C1 segment of cervical spinal cord (tissue), 14 donors: ENCODE measurements at places on chromosomes 11 and 22.

DNA sequence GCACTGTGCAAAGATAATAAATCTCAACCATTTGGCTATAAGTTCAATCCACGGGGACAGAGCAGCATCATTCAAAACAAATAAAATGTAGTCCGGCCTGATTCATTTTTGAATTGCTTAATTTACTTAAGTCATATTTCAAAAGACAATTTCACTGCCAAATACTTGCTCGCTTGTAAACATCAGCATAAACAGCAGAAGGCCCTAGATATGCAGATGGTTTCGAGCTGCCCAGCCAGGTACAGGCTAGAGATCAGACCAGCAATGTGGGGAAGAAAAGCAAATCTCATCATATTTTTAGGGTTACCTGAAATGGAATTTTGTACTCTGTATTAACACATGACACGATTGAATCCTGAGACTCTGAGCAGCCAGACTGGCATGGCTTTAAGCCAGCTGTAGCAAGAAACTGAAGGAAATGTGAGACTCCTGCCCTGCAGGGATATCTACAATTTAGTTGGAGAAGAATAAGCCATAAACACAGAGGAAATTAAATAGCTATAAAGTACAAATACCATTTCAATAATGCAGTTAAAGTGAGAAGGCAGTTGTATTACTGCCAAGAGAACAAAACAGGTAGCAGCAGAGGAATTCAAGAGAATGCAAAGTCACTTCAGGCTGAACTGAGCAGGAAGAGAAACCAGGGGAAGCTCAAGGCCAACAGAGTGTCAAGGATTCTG, 440.3 kb downstream of the ETS1 start:
- no peak for DNase-seq

- no peak for DNase-seq
Observed at GRCh38 chr22:36026741-36027140, 1.9 kb downstream of the RBFOX2 start.

- DNase-seq = no peak
Observed at GRCh38 chr11:44923806-44924205, 26.9 kb downstream of the TP53I11 start.

DNA sequence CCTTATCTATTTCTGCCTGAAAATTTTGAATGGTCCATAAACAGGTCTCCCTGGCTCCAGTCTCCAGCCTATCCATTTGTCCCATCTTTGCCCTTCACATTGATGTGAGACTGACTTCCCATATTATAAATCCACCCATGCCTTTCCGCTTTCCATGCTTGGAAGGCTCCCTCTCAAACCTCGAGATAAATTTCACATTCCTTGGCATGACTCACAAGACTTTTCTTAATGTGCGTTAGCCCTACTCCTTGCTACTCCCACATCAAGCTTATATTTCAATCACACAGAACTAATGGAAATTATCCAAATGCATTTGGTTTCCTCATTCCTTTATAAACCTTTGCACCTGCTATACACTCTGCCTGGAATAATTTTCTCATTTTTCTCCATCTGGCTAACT, 163.7 kb upstream of the NTM start:
- DNase-seq = no peak

DNA sequence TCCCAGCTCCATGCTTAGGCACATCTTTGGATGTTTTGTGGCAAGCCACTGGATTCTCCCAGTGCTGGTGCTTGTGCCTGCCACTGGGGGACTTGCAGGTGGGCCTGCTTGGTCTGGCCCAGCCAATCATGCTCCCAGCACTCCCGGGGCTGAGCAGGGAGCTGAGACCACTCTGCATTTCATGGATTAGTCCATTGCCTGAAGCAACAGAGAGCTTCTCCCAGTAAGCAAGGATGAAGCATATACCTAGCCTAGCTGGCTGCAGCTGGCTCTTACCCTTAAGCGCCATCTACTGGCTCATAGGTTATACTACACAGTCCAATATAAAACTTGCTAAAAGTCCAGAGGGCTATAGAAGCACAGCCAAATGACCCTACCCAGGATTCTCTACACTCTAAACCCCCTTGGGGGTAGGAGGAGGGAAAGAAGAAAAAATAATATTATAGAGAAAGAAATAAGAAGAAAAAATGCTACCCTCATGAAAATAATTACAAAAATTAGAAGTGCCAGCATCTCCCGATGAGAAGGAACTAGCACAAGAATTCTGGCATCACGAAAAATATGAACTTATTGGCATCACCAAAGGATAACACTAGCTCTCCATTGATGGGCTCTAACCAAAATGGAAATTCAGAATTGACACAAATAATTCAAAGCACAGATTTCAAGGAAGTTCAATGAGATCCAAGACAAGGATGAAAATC, 275.3 kb downstream of the C11orf87 start:
- DNase-seq = no peak

- DNase-seq = no peak
Observed at GRCh38 chr22:30183861-30184278, 62.7 kb downstream of the LIF start.

DNA sequence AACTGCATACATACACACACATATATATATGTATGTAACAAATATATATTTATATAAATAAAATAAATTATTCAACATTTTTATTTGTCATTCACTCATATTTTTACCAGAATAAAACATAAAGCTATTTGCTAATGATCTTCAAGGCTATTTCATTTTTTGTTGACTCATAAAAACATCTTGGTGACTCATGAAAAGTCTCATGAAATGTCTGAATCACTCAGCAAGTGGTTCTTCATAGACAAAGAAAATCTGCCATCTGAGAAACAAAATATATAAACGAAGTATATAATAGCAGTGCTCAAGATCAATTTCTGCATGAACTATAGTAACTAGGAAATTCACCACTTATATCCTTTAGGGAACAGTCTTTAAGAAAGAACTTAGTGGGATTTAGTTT, 764.8 kb upstream of the FAT3 start:
- no peak for DNase-seq

- DNase-seq = peak; percentile 9
Observed at GRCh38 chr11:117058761-117059261, 39.4 kb downstream of the SIK3 start.

- no peak for DNase-seq
Observed at GRCh38 chr11:71078482-71078881, 173.9 kb downstream of the SHANK2 start.

GRCh38 chr11:100849009-100849900, 162.2 kb downstream of the ARHGAP42 start:
- no peak for DNase-seq

- DNase-seq = peak; percentile 59
Observed at GRCh38 chr11:110176366-110177085, 83.3 kb downstream of the ZC3H12C start.

DNA sequence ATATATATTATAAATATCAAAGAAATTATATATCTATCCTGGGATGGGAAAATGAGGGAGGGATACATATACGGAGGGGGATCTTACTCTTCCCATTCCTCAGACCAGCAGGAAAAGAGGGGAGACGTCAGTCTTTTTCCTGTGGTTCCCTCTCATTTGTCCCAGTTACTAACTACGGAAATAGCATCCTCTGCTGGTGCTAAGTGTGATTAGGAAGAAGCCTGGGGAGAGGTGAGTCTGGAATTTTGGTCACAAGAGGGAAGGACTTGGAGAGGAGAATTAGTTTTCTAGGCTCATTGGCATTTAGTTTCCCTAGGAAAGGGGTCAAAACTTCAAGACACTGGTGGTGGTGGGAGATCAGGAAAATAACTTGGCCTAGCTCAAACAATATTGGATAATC, 11.6 kb downstream of the MED19 start:
- no peak for DNase-seq

DNA sequence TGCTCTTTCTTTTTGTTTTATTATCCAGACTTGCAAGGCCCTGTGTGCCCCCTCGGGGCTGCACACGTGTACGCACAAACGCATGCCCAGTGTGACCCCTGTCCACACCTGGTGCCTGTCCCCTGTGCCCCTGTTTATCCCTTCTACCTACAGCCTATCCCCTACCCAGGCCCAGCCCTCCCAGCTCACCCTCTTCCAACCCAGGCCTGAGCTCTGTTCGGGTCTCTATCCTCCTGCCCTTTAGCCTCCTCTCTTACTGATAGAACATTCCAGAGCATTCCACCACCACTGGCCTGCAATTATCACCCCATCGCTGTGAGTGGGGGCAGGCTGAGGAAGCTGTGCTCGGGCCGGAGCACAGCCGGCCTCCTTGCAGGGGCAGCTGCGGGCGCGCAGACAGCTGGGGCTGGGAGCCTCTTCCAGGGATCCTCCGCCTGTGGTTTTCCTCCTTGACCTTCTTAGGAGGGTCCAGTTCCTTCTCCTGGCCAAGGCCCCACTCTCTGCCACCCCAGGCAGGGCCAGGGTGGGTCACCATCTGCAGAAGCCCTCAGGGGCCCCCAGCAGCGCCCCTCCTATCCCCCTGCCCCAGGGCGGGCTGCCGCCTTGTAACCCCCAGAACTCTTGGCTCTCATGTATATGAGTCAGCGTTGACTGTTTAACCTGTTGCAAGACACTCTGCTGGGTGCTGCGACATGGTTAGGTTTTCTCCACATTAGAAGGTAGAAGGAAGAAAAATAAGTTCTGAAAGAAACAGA, 41.8 kb upstream of the KCNQ1OT1 start:
- DNase-seq = no peak

- DNase-seq = no peak
Observed at GRCh38 chr11:123073343-123074057, 11.6 kb upstream of the HSPA8 start.

GRCh38 chr11:44870181-44870580, 80.5 kb downstream of the TP53I11 start:
- no peak for DNase-seq

DNA sequence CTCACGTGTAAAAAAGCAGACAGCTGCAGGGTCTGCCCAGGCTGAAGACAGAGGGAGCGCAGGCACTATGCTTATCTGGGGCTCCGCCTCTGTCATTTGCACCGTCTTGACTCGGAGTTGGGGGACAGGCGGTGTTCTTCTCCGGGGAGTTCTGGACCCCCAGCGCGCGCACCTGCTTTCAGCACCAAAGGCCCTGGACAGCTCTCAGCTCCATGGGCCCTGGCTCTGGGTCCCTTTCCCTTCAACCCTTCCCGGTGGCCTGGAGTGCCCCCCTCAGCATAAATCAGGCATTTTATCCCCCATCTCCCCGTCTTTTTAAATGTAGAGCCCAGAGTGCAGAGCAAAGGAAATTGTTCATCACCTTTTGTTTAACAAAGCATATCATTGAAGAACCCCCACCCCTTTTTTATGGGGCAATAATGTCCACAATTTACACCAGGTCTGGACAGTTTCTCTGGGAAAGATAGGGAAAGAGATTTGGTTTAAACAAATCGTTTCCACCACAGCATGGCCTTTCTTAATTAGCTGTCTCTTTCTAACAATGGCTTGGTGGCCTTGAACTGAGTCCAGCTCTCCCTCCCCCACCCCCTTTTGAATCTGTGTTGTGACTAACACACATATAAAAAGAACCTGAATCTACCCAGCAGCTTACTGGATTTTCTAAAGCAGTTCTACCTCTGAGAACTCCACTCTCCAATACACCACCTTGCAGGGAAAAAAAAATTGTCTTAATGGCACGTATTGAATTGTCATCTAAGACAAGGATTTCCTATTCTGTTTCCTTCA, 1.7 kb downstream of the SEZ6L start:
- DNase-seq = peak; percentile 3

DNA sequence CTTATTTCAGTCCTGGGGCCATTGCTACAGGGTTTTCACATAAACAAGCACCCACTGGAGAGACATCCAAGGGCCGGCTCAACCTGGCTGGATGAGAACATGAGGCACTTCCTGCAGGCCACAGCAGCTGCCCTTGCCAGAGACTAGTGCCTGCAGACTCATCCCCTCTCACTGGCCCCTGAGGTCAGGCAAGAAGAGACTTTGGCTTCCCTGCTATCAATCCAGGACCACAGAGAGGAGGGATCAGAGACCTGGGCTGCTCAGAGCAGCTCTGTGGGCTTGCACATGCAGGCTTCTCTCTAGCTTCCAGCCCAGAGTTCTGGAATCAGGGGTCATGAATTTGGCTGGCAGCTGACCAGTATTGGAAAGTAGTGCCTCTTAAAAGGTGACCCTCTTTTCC, 79.5 kb downstream of the CABIN1 start:
- DNase-seq = no peak

DNA sequence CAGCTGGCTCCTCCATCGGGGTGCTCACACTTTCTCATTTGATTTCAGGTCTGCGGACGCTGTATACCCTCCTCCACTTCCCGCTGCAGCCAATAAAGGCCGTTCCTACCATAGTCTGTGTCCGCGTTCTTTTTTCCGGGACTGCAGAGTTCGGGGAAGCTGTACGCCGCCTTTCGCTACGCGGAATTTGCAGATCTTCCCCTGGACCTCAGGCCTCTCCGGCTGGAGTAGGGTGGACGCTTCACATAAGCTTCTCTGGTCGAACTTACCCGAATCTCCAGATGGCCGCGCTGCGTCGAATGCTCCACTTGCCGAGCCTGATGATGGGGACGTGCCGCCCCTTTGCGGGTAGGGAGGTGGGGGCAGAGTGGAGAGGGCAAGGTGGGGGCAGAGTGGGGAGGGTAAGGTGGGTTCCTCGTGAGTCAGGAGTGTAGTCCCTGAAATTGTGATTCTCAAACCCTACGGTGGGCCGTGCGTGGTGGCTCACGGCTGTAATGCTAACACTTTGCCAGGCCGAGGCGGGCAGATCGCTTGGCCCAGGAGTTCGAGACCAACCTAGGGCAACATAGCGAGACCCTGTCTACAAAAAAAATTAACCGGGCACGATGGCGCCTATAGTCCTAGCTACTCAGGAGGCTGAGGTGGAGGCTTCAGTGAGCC, 617 bp downstream of the CSKMT start:
- DNase-seq = no peak

DNA sequence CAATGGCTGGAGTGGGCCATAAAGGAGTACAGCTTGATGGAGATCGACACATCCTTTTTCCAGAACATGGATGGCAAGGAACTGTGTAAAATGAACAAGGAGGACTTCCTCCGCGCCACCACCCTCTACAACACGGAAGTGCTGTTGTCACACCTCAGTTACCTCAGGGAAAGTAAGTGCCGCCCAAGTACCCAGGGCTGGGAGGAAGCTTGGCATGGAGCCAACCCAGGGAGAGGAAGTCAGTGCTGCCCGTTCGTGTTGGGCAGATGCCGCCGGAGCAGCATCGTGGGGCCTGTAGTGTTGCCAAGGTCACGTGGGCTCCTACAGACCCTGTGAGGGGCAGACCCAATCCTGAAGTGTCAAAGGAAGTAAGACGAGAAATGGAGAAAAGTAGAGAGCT, 78.9 kb downstream of the FLI1 start:
- DNase-seq = no peak

DNA sequence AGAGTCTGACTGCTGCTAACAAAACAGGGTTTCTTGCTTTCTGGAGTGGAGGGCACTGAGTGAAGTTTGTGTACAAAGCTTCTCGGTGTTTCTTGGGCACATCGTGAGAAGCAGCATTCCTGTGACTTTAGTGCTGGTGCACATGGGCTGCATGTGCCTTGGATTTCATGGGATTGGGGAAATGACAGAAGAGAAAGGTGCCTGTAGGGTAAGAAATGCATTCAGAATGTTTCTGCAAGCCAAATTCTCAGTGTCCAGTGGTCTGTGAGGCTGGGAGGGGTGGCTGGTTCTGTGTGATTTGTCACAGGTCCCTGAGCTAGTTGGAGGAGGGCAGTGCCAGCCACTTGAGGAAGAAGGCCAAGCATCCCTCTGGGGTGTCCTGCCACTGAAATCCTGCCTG, 404.2 kb upstream of the NARS2 start:
- no peak for DNase-seq
